ENCODE measurements at places on chromosomes 6 and 20.

DNA sequence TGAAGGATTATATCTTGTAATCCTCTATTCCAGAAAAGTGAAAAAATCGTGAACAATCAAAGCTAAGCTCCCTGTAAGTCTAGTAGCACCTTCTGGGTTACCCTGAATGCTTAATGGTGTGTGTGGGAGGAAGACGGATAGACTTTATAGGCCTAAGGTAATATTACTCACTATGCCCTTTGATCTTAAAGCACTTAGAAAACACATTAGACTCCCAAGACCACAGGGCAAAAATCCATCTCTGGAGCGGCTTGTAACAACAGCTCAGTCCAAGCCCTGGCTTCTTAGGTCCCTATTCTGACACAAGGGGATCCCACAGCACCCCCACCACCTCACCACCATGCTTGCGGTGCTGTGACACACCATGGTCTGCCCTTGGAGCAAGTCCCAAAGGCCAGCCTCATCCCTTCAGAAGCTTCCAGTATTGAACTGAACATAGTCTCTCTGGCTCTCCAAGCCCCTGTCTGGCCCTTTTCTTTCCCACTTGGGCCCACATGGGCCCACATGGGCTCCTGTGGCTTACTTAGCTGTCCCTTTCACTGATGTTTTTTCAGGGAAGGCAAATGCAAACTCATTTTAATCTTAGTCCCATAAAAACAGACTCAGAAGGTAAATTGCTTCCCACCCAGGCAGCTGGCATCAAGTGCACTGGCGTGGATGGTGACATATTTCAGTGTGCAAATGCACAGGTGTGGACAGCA, 28.3 kb downstream of the C6orf132 start:
- DNase-seq = no peak

DNA sequence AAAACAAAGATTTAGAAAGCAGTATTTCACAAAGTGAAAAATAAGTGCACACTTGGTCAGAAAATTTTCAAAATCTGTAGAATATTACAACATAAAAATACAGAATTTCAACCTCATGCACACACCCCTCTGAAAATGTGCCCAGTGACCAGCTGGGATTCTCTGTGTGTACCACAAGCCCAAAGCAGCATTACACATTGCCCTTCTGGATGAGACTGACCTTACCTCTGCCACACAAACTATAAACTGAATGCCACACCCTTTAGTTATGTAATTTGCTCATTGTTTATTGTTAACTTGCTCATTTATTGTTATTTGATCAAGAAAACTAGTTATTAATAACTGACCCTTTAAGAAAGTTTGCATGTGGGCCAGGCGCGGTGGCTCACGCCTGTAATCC, 303.0 kb downstream of the FOXC1 start:
- DNase-seq = no peak

DNA sequence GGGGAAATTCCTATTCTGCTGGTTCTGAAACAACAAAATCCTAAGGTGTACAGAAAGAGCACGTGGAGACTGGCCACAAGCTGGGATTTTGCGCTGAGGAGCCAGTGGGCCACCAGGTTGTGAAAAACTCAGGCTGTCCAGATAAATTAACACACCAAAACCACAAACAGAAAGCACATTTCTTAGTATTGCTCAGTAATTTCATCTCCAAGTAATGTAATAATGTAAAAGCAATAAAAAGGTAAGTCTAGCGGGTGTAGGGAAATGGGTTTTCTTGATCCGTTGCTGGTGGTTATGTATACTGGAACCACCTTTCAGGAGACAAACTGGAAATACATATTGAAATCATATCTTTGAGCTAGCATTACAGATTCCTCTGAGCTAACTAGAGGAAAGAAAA, 195.6 kb upstream of the CNR1 start:
- DNase-seq = no peak

DNA sequence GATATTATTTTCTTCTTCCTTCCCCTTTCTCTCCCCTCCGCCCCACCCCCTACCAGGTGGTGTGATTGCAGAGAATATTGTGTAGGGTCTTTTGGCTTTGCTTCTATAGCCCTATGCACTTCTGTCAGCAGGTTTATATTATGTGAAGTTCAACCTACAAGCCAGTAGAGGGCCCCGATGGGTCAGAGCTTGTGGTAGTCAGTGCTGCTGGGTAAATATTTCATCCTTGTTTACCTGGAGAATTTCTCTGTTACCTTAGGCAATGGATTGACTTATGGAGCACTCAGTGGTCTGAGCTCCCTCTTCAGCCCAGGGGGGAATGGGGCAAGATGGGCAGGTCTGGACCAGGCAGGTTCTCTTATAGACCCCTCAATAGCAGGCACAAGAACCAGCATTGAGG, 720.9 kb downstream of the GRIK2 start:
- DNase-seq = no peak

DNA sequence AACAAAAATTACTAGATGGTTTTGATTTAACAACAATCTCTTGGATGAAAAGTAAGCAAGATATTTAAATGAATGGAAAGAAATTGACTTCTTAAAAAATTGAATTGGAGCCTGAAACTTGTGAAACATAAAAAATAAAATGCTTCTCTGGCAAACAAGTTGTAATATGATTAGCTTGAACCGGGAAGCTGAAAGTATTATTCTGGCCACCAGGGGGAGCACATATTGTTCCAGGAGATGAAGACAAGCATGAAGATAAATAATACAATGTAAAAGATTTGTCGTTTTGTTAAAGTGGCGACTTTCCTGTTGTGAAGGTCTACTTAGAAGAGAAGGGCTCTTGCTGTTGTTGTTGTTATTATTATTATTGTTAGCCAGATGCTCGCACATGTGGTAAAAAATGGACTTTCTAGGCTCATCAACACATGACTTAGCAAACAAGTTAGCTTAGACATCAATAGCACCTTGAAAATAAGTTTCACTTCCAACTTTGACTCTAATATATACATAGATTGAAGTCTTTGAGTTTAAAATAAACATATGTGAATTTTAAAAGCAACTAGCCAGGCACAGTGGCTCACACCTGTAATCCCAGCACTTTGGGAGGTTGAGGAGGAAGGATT, 14.2 kb downstream of the PAX1 start:
- DNase-seq = no peak

DNA sequence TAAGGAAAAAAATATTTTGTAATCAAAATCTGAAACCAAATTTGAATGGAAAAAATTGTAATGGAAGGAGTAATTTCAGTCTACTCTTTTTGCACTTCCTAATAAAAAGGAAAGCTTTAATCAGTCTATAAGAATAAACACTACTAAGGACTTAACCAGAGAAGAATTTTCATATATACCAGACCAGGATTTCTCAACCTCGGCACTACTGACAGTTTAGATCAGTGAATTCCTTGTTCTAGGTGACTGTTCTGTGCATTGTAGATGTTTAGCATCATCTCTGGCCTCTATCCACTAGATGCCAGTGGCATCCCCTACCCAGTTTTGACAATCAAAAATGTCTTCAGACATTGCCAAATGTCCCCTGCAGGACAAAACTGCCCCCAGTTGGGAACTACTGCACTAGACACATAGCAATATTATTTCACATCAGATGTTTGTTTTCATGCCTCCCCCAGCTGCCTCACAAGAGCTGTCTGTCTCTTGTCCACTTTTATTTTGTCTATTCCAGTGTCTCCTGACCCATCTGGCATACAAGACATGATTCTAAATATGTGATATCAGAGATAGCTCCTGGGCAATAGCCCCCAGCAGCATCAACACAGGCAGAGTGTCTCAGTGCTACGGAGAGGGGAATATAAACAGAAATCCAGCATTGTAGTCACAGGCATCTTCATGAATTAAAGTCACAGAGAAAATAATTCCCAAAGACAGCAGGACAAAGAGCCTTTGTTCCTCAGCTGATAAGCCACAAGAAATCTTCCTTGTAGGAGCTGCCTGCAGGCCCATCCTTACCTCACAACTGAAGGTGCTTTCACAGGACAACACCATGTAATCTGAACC, 27.0 kb downstream of the DNAAF9 start:
- no peak for DNase-seq

GRCh38 chr20:37200376-37200775, 21.0 kb upstream of the MROH8 start:
- DNase-seq = no peak

DNA sequence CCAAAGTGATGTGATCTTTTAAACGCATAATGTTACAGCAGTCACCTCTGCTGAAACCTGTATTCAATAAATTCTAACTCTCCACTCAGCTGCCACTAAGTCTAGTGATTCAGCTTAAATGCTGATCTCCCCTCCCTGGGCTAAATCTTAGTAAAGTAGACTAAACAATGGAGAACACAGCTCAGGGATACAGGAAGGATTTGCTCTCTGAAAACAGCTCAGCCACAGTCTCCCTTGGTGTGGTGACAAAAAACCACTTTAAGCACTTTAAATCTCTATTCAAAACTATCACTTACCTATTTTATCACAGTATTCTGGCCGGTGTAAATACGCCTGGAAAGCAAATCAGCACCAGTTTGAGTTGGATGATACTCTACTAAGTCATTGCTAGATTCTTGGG, 130.6 kb downstream of the RFX6 start:
- DNase-seq = no peak

DNA sequence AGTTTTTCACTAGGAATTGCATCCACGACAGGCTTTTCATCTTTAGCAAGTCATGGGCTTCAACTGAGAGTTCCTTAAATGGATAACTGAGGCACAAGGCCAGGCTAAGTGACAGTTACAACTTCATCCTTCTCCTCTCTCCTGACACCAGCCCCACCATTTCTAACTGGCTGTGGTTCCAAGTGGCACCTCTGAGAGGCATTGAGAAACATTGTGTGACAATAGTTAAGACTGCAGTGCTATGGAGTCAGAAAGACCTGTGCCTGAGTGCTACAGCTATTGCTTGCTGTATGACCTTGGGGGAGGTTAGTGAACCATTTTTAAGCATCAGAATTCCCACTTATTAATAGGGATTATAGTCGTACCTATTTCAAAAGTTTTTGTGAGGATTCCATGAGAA, 26.2 kb upstream of the MLIP start:
- DNase-seq = no peak

DNA sequence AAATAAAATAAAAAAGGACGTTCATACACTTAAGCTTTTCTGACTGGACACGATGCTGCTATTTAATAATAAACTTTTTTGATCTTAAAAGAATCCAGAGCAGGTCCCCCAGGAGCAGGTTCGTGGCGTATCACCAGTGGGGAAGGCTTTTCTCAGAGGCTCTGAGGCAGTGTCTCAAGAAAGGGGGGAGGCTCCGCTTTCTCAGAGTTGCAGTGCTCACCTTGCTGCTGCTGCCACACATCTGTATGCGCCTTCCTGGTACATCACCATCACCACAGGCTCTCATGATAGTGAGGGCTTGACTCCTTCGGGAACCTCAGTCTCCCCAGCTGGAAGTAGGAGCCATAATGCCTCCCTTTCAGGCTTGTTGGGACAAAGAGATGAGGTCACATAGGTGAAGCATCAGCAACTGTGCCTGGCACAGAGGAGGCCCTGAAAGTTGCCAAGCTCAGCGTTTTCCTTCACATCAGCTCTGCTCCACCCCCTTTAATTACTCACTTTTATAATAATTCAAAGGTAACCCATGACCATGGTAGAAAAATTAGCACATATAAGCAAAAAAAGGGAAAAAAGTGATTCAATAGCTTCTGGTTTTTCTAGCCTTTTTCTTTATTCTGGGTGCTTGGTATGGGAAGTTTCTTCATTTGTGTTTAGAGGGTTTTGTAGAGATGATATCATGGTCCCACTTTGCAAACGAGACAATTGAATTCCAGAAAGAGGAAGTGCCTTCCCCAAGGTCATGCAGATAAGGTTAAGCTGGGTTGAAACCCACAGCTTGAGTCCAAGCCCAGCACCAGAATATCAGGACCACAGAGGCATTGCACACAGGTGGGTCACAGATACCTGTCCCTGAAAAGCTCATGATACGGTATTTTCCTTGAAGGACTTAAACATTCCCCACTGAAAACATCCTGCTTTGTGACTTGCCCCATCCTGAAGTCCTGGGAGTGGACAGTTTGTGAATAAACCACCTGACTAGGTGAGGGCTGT, 24.5 kb downstream of the SRSF3 start:
- no peak for DNase-seq

GRCh38 chr6:52180787-52181558, 5.2 kb upstream of the IL17A start:
- no peak for DNase-seq

- DNase-seq = no peak
Observed at GRCh38 chr6:145626857-145627256, 108.5 kb downstream of the EPM2A start.

DNA sequence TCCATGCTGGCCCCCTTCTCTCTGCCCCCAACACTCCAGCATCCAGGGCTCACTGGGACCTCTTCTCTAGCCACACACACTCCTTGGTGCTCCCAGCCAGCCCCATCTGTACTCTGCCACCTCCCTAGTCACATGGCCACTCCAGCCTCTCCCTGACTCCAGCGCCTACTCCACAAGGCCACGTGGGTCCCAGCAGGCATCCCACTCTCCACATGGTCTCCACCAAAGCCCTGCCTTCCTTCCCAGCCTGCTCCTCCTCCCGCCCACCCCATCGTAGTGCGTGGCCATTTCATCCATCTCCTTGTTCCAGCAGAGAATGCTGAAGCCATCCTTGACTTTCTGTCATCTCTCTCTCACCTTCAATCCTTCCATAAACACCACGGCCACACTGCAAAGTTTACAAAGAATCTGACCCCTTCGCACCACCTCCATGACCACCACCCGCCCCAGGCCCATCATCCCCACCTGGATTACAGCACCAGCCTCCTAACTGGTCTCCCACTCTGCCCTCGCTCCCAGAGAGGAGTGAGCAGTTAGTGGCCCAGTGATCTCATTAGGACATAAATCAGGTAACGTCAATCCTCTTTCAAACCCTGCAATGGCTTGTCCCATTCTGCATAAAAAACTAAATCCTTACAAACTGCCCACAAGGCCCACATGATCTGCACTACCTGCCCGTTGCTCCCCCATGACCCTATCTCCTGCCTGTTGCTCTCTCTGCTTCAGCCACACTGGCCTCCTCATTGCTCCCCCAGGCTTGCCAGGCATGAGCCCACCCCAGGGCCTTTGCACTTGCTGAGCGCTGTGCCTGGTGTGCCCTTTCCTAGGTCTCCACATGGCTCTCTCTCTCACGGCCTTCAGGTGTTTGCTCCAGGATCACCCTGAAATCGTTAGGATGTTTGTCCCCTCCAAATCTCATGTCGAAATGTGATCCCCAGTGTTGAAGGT, 96.2 kb downstream of the GRM4 start:
- no peak for DNase-seq

DNA sequence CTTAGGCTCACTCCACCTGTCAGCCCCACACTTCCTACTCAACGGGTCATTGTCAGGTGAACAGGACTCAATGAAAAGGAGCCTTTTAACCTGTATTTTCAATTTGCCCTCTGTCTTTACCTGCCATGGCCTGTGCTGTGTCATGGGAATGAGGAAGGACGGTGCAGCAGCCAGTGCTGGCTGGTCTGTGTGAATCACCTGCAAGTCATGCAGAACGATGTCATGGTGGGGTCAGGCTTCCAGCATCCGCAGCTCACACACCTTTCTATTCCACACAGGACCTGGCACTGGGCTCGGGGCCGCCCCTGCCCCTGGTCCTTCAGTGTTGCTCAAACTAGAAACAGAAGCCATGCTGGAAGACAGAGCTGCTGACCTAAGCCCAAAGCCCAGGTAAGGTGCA, 188.7 kb upstream of the GMDS start:
- DNase-seq = no peak
